ENCODE measurements at places on chromosomes 5 and 9. TPM values are rescaled to one million over a fixed set of nuclear protein-coding genes. Genes with fewer than 3 reads are reported as not detected.

DNA sequence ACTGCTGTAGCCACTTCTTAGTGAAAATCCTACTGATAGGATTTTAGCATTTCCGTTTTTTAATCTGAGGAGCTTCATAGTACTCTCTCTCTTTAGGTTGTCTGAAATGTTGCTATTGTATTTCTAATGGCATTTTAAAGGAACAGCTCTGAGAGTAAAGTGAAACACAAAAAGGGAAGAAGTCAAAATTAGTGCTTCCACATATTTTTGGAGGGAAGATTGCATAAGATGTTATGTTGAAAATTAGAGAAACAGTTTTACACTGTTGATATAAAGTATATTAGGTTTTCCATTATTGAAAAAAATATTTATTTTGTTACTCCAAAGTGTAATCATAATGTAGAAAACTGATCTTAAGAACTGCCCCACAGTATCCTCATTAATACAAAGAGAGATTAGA, 525.1 kb downstream of the TAF11L14 start:
- no peak for DNase-seq

The IL17B gene
- not detected for total RNA-seq

- no peak for DNase-seq
Measured at GRCh38 chr5:157198277-157198986, 17.8 kb downstream of the ITK start.

The SPINK4 gene
- not detected for total RNA-seq

- DNase-seq: no peak
Measured at GRCh38 chr9:88537761-88538091, 2.7 kb downstream of the NXNL2 start.

DNA sequence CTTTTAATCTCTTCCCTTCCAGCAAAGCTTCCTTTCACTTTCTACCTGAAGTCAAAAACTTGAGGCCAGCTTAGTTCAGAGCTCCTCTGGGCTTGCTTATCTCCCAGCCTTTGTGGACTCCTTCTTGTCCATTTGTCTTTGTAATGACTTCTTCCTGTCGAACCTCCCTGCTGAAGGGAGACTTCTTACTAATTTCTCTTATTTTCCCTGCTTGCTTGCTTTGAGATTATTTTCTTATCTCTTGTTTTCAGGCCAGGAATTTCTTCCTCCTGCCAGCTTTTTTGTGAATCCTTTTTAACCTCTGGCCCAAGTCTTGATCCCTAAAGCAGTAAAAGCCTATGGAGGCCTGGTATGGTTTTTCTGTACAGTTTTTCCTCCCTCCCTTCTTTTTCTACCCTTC, 46.8 kb upstream of the DHFR start:
- DNase-seq: no peak

- DNase-seq: peak; percentile 37
Measured at GRCh38 chr5:79560771-79561524, 47.0 kb upstream of the HOMER1 start.

The RNF180 gene
- total RNA-seq: 4.5 TPM

- no peak for DNase-seq
Measured at GRCh38 chr5:88656221-88656950, 226.6 kb downstream of the MEF2C start.

- no peak for DNase-seq
Measured at GRCh38 chr9:124725068-124725452, 46.1 kb downstream of the NR6A1 start.

- DNase-seq: no peak
Measured at GRCh38 chr9:127330501-127330900, 65.9 kb downstream of the GARNL3 start.

- DNase-seq: no peak
Measured at GRCh38 chr5:75108931-75109596, 56.7 kb upstream of the GCNT4 start.

DNA sequence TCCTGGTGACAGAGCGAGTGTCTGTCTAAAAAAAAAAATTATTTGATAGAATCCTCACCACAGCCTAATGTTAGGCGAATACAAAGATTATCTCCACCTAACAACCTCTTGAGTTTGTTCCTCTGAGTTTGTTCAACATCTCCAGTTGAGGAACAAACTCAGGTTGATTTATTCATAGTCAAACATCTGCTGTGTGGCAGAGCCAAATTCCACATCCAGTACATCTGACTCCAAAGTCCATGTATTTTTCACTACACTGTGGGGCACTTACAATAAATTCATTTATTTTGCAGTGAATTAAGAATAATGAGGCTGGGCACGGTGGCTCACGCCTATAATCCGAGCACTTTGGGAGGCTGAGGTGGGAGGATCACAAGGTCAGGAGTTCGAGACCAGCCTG, 53.3 kb downstream of the KIF24 start:
- no peak for DNase-seq

The CDKN2B-AS1 gene
- not detected for total RNA-seq

DNA sequence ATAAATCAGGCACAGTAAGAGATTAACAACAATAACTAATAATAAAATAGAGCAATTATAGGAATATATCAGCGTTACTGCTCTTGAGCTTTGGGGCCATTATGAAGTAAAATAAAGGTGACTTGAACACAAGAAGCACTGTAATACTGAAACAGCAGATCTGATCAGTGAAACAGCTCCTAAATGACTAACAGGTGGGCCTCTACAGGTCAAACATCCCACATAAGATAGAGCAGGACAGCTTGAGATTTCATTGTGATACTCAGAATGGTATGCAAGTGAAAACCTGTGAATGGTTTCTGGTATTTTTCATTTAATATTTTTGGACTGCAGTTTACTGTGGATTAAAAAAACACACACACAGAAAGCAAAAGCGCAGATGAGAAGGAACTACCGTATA, 24.0 kb upstream of the MAP3K1 start:
- DNase-seq: no peak

All from epithelial cell of proximal tubule (primary cell).